ENCODE measurements at places on chromosomes 12 and 14.

- DNase-seq: no peak
Observed at GRCh38 chr14:53808042-53808441, 148.6 kb downstream of the BMP4 start.

GRCh38 chr12:109134186-109134917, 18.0 kb downstream of the ACACB start:
- no peak for DNase-seq

DNA sequence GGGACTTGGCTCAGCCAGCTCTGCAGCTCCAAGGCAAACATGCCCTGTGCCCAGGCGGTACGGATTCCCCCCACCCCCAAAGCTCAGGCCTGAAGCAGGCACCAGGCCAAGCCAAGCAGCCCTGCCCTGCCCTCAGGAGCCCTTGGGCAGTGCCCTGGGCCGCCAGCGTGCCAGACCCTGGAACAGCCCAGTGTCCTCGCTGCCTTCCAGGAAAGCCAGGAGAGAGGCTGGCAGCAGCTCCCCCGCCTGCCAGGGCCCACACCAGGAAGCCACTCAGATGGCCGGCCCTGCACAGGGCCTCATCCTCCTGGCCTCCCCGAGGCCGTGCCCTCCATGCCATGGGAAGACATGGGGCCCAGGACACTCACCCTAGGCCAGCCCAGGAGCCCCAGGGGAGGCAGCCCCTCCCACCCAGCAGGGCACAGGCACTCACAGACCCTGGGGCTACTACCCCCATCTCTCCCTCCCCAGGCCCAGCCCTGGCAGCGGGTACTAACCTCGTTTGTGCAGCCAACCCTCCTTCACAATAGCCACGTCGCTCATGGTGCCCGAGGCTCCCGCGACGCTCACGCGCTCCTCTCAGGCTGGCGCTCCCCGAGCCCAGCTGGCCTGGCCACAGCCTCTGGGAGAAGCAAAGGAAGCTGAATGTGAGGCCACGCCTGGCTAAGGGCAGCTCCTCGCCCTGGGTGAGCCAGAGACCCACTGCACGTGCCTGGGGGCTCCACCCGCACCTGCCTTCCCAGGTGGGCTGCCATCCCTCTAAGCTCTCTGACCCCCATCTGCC, 3.3 kb downstream of the AKT1 start:
- no peak for DNase-seq

DNA sequence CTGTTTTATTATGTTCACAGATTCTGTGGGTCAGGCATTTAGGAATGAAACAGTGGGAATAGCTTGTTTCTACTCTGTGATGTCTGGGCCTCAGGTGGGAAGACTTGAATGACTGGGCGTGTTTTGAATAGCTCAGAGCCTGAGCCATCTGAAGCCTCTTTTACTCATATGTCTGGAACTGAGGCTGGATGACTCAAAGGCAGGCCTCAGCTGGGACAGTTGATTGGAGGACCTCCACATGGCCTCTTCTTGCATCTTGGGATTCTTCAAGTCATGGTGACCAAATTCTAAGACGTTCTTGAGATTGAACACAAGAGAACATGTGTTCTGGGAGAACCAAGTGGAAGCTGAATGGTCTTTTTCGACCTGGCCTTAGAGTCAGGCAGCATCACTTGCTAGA, 45.8 kb upstream of the TBX3 start:
- no peak for DNase-seq

GRCh38 chr12:110165540-110166159, 41.5 kb downstream of the IFT81 start:
- DNase-seq: no peak

DNA sequence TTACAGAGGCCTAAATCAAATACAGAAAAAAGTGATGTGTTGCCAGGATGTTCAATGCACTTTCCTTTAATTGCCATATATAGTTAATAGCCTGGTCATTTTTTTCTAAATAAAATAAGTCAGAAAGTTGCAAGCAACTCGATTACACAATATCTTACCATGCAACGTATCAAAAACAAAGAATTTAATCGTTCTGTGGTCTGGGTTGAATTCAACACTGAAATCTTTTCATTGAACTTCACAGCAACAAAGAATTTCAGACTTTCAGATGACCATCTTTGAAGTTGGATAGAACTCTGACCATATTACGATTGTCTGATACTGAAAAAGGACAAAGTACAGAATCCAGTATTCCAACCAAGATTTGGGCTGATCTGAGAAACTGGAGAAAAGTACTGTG, 231.9 kb downstream of the SLC25A21 start:
- DNase-seq: no peak

DNA sequence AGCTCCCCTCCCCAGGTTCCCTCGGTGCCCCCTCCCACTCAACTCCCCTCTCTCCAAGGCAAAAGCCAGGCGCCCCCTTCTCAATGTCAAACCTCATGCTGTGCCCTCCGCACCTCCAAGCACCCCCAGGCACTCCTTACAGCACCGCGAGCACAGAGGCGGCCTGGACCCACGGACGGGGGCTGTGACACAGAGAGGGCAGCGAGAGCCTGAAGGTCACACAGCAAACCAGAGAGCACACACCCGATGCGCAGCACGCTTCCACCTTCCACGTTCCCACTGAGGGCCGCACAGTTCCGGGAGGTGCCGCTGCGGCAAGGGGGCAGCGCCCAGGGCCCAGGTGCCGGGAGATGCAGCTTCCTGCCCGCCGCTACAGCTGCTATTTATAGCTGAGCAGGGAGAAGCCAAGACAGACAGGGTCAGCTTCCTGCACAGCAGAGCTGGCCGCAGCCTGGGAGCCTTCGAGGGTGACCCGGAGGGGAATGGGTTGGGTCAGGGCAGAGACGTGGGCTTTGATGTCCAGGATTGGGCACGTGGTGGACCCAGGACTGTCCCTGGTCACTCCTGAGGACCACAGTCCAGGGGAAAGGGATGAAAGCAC, 12.9 kb downstream of the NCOR2 start:
- peak; percentile 28 for DNase-seq

DNA sequence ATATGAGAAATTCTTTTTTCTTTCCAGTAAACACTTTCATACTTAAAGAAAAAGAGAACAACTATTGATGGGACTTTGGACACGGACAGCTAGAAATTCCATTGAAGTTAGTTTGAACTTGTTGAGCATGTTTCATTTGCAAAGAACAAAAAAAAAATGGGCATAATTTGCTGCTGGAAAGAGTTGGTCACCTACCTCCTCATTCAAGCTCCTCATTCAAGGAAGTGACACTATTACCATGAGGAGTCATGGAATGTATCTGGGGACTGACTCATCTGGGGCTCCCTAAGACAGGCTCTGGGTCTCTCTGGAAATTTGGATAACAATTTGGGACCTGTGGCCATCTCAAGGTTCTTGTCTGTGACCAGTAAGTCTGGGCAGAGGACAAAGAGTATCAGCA, 50.4 kb downstream of the KICS2 start:
- no peak for DNase-seq

DNA sequence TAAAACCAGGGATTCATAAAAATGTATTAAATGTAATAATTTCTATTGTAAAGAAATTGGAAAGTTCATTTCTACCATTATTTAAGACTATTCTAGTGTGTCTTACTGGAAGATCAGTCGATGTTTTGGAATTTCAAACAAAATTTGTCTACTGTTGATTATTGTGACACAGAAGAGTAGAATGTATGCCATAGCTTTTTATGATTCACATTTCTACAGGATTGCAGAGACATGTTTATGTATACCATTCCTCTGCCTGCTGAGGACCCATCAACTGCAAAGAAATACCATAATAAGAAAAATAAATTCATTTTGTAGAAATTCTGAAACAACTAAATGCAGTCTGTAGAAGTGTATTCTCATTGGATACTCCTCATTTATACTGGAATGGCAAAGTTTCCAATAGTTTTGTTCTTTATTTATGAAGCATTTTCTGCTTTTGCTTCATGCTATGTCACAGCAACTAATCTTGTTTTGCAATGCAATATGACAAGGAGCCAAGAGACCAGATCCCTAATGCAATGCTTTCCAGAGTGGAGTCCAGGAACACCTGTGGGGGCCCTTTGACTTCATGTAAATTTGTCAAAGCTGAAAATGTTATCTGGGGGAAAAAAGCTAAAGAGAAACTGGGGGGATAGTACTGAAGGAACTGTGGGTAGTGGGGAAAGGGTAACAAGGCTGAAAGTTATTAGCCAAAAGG, 172.9 kb upstream of the LRIG3 start:
- no peak for DNase-seq

GRCh38 chr14:47389535-47389934, 285.9 kb downstream of the MDGA2 start:
- no peak for DNase-seq

GRCh38 chr12:113407931-113408600, 4.4 kb upstream of the SDS start:
- DNase-seq: no peak

GRCh38 chr14:75884198-75884611, 97.6 kb downstream of the TGFB3 start:
- DNase-seq: no peak

DNA sequence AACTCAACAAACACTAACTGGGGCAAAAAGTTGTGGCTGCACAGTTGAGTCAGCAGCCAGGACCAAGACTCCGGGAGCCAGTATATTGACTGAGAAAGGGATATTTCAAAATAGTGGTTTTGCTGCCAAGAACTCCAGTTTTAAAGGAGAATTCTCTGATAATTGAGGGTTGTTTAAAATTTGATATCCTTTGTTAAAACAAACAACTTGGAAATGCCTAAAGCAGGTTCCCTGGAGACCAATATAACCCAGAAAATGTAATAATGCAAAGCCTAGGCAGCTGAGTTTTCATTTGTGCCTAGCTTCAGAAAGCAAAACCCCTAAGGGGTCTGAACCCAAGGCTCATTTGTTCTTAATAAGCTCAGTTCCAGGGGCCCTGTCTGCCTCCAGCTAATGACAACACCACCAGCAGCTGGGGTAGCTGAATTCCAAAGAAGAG, 311.7 kb upstream of the CCDC196 start:
- DNase-seq: no peak

DNA sequence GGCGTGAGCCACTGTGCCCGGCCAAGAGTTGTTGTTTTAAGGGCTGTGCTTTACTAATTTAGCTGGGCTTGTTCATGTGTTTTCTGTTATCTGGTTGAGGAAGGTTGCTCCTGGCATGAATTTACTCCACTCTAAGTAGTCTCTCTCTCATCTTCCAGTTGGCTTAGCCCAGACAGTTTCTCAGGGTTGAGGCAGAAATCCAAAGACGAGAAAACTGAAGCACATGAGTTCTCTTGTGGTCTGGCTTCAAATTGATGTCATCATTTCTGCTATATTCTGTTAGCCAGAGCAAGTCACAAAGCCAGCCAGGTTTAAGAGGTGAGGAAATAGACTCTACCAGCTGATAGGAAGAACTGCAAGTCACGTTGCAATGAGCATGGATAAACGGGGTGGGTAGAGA, 57.9 kb downstream of the E2F7 start:
- DNase-seq: no peak

GRCh38 chr12:15225136-15225862, 4.1 kb upstream of the RERG start:
- no peak for DNase-seq

DNA sequence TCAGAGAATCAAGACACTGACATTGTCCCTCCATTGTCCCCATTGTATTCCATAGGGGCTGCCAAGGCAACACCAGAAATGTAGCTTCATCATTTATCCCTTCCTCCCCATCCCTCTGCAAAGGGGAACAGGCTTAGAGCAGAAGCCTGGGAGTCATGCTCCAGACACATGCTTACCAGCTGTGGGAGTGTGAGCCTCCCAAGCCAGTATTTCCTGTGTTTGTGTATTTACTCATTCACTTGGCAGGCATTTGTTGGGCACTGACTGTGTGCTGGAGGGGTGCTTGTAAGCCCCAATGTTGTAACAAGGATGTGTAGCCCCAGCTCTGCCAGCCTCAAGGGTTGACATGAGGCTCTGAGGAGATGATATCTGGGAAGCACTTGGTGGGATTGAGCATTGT, 46.0 kb upstream of the TCL1A start:
- no peak for DNase-seq

DNA sequence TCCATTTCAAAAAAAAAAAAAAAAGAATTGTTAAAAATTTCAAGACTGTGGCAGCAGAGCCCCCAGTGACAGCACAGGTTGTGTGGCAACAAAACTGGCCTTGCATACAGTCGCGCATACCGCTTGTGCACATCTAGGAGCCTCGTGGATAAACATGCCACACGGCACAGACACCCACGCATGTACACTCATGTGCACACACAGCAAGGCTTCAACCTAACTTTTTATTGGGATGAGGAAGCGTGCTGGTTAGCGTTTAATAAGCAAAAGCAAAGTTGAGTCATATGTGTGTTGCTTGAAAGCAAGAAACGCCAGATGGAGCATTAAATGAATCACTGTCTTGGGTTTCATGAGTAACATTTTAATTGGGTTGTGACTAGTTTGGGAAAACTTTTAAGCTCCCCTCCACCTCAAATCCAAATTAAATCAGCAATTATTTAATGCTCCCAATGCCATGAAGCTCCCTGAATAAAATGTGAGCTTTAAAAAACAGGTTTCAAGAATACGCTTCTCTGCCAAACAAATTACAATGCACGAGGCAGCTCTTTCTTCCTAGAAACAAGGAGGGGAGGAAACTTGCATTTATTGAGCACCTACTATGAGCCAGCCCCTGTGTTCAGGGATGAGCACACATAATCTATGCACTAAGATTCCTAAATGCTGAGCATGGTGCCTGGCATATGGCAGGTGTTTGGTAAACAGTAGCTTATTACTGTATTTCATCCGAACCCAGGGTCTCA, 35.7 kb upstream of the EML1 start:
- DNase-seq: no peak

Measured in G401 (cell line).